HuH-7 (cell line): ENCODE measurements at places on chromosomes 1 and 21.
A peak's percentile ranks its signal among the peaks of the same experiment; 100 is the strongest.

DNA sequence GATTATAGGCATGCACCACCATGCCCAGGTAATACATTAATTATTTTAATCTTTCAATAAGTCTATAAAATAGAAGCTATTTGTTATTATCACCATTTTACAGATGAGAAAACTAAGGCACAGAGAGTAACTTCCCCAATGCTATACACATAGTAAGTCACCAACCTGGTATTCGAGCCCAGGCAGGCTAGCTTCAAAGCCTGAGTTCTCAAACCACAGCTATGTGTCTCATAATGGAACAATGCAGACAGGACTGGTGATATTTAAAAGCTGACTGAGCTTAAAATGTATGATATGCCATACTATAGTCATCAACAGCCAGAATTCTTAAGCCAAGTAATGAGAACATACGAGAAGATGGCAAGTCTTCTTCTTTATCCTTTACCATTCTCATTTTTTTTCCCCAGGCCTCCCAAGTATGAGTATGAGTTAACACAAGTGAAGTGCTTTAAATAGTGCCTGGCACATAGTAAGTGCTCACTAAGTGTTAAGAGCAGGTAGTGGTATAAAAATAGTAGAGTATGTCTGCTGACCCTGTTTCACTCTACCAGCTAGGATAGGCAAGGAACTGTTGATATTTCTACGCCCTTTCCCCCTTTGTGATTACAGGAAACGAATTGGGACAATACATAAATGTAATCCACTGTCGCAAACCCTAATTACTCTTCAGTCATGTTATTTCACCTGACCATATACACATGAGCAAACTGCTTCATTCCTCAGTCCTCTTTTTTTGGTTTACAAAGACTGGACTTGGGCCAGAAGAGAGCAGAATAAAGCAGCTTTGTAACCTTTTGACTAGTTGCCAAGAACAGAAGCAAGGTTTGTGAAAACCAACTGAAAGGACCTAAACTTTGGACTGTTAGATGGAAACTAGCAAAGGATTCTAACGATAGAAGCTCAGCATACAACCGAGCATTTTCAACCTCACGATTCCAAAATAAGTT is 9.5 kb downstream of the EYA3 start:
- no peak for DNase-seq

DNA sequence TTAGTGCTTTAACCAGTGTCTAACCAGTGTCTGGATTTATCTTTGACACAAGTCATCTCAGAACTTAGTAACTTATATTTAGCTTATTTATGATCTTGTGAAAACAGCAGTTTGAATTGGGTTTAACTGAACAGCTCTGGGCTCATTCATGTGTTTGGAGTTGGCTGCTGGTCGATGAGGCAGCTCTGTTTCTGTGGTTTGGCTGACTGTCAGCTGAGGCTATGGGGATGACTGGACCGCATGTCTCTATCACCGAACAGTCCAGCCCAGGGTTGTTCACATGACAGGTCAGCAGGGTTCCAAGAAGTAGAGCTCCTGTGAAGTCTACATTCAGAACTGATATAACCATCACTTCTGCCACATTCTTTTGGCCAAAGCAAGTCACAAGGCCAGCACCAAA is 29.1 kb upstream of the C21orf91 start:
- DNase-seq: no peak

GRCh38 chr1:91793189-91793588 is 92.8 kb downstream of the TGFBR3 start:
- no peak for DNase-seq

- DNase-seq: no peak
Observed at GRCh38 chr1:193392686-193393085, 206.3 kb upstream of the B3GALT2 start.

- no peak for DNase-seq
Observed at GRCh38 chr1:27413004-27413403, 20.6 kb downstream of the GPR3 start.

- no peak for DNase-seq
Observed at GRCh38 chr21:42475526-42476387, 20.3 kb downstream of the RSPH1 start.

GRCh38 chr1:919271-919872 is 4.4 kb upstream of the SAMD11 start:
- DNase-seq: no peak

DNA sequence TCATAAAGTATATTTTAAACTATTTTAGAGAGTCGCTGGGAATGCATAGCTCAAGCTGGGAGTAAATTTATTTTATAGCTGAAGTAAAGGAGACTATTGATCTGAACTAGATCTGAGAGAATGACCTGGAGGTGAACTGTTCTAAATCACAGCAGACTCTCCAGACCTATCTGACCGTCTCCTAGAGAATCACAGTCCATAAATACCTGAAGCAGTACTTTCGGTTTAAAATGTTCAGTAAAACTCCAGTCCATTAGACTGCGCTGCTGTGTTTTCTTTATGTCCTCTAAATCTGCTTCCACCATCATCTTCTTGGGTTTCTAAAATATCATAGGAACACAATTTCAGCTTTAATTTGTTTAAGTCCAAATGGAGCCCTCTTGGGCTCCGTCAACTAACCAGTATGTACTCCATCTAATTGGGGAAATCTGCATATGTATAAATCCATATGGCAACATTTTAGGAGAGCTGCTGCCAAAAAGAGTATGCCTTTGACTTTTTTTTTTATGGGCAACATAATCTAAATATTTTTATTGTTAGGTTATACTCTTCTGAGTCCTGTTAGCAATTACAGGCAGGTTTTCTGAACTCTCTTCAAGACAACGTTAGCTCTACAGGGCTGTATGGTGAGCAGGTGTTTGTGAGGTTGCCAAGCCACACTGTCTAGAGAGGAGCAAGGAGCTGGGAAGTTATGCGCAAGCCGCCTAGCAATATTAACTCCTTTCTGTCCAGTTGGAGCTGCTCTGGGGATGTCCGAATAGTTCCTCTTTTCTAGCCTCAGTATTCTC is 111.2 kb downstream of the SPAG17 start:
- no peak for DNase-seq

DNA sequence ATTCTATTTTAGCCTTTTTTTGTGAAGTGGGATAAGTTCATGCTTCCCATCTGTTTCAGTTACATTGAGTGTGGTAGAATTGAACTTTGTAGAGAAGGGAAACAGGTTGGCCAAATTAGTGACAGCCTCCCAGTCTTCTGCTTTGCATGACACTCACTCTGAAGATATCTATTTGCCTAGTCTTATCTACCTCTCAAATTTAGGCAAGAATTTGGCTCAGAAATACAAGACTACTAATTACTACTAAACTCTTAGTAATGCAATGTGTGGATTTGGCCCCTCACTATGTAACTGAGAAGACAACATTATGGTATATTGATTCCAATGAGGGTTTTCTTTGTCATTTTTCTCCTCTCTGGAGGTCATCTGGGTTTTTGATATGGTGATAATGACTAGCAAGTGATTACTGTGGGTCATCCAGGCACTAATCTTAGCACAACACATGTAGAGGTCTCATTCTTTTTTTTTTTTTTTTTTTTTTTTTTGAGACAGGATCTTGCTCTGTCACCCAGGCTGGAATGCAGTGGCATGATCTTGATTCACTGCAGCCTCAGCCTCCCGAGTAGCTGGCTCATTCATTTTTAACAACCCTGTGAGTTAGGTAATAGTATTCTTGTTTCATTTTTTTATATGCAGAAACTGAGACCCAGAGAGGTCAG is 6.3 kb downstream of the FAM20B start:
- no peak for DNase-seq

DNA sequence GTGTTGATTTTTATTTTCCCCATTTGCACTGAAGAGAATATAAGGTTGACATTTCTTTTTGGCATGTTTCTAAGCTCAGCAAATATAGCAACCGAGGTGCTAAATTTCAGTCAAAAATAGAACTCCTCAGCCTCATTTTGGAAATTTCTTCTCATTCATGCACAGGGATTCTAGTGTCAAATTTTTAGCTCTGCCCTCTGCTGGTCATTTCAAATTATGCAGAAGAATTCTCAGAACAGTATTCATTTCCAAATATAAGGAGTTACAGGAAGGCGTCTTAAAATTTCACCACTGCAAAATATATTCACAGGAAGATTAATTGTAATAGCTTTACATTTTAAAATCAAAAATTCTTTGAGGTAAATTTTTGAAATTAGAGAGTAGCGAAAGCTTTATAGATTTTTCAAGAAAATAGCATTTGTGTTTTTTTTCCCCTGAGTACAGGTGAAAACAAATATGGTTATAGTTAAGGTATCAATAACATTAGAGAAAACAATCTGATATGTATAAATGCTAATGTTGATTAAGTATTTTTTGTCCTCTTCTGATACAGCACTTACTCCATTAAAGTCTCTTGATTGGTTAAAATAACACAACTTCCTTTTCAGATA is 57.9 kb downstream of the FMN2 start:
- DNase-seq: peak; percentile 17

DNA sequence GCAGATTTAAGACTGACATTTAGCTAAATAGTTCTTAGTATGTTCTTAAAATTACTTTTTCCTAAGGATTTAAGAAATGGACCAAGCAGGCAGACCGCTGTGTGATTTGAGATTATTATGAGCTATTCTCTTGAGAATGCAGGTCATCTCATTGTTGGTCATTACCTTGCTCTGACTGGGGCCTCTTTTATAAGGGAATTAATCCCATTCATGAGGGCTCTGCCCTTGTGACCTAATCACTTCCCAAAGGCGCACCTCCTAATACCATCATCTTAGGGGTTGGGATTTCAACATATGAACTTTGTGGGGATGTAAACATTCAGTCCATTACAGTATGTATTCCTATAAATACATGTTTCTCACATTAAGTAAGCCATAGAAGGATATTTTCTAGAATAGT is 24.2 kb downstream of the OSBPL9 start:
- no peak for DNase-seq

GRCh38 chr1:24970399-24970753 is 40.3 kb upstream of the RUNX3 start:
- no peak for DNase-seq

DNA sequence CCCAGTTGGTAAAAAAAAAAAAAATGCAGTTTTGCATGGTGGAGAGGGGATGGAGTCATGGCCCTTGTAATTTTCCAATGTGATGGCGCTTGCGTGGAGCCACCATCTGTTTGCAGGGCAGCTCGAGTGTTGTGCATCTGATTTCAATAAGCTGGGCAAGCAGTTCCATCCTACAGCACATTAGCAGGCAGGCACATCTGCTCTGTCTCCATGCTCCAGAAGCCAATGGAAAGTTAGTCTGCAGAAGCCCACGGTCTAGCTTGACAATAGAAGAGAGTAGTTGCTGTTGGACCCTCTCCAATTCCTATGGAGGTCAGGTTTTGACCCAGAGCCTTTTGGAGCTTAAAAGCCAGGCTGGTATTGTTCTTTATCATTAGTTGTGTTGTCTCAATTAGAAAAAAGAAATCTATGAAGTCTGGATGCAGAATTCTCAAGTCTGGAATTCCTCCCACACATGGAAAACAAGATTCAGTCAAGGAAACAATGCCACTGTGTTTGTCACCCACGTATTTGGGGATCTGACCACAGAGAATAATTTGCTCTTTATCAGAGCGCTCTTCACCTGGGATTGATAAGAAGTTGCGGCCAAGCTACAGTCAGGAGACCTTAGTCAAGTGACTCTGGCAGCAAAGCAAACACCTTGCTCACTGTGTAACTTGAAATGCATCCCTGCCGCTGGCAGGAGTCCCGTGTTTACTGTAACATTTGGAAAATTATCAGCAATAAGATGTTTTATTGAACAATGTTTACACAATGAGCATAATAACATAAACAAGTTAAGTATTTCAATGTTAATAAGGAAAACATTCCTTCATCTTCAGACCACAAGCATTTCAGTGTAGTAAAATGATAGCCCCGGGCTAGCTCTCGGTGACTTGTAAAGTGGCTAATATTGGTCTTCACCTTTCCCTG is 20.7 kb downstream of the NGF start:
- no peak for DNase-seq

- DNase-seq: no peak
Observed at GRCh38 chr1:57770772-57771171, 346.9 kb upstream of the DAB1 start.

DNA sequence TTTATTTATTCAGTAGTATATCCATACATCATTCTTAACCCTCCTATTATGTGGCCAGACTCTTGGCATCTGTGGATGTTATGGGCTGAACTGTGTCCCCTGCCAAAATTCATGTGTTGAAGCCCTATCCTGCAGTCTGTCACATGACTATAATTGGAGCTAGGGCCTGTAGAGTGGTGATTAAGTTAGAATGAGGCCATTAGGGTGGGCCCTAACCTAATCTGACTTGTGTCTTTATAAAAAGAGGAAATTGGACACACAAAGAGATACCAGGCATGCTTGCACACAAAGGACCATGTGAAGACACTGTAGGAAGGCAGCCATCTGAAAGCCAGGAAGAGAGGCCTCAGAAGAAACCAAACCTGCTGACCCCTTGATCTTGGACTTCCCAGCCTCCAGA is 6.6 kb downstream of the ZMYND12 start:
- no peak for DNase-seq
